ENCODE measurements at places on chromosomes 1 and 21.

DNA sequence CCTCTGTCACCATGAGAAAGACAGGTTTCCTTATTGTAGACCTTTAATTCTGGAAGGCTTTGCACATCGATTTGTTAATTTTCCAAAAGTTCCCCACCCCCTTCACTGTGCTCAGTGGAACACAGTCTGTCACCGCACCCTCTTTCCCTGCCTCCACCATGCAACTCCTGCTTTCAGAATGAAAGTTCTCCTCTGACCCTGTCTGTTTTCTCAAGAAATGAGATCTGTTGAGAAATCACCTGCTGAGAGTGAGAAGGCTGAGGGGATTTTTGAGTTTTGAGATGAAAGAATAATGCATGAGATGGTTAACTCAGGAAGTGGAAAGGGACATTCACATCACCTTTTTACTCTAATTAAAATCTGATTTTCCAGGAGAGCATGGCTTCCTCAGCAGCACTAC is 99.6 kb downstream of the CYYR1 start:
- no peak for DNase-seq

DNA sequence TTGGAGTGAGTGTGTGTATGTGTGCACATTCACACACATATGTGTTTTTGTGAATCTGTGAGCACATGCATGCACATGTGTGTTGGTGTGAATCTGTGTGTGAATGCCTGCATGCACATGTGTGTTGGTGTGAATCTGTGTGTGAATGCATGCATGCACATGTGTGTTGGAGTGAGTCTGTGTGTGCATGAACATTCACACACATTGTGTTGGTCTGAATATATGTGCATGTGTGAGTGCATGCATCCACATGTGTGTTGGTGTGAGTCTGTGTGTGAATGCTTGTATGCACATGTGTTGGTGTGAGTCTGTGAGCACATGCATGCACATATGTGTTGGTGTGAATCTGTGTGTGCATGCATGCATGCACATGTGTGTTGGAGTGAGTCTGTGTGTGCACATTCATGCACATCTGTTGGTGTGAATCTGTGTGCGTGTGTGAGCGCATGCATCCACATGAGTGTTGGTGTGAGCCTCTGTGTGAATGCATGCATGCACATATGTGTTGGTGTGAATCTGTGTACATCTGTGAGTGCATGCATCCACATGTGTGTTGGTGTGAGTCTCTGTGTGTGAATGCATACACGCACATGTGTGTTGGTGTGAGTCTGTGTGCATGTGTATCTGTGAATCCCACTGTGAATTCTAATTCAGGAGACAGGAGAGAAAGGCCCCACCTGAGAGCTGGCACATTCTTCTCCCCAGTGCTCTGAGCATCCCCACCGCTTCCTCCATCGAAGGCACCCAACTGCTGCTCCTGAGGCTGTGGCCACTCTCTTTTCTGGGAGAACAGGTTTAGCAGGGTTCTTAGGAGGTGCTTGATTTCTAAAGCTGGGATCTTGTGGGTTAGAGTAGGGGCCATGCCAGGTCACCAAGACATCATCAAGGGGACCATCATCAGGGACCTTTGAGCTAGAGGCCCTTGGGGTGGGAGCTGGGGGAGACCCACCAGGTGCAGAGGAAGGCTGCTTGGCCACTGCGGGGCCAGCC is 117.5 kb upstream of the ARHGEF16 start:
- DNase-seq: no peak

GRCh38 chr1:157107702-157108101 is 8.1 kb upstream of the ETV3L start:
- DNase-seq: no peak

DNA sequence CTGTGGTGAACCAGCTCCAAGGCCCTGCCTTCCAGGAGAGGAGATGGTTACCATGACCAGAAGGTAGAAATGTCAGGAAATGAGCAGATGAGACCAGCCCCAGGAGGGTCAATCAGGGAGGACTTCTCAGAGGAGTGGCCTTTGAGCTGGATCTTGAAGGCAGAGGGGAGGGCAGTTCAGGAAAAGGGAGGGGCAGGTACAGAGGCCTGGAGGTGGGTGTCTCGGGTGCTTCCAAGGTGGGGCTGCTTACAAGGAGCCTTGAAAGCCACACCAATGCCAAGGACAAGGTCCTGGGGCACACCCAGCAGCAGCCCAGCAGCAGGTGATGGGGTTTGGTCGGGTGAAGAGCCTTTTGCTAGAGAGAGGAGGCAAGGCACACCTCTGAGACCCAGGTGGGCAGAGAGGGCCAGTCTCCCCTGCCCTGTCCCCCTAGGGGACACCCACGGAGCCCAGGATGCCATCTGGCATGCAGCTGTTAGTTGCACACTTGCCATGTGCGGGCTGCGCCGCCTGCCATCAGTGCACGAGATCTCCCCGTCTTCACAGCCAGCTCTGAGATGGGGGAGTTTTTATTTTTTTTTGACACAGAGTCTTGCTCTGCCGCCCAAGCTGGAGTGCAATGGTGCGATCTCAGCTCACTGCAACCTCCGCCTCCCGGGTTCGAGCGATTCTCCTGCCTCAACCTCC is 18.5 kb downstream of the SLC66A1 start:
- no peak for DNase-seq

DNA sequence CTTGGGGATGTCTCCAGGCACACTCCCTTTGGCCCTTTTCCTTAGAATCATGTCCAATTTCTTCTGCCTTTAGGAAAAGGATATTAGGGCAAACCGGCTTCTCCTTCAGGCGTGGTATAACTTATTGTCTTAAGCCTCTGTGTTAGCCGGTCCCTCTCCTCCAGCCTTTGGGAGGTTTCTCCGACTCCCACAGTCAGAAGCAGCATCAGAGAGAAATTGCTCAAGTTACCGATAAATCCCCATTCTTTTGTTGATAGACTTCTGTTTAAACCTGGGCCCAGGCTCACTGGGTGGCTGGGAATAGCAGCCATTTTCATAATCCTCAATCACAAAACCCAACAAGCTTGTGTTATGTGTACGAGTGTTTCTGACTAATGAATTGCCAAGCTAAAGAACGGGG is 85.4 kb upstream of the KAZN start:
- no peak for DNase-seq

GRCh38 chr1:50774759-50775351 is 185.2 kb downstream of the FAF1 start:
- DNase-seq: no peak
